ENCODE measurements at places on chromosomes 1 and 21. TPM values are rescaled to one million over a fixed set of nuclear protein-coding genes. Genes with fewer than 3 reads are reported as not detected.

GRCh38 chr1:6181347-6181770 is 1.2 kb upstream of the CHD5 start:
- no peaks in the 10 kb centered on the region for H3K27me3 ChIP-seq
- H3K36me3 ChIP-seq, result no peaks in the 10 kb centered on the region
- H3K27ac ChIP-seq, result no peak overlapping the region
- no peak for DNase-seq
- no peaks in the 10 kb centered on the region for H3K4me1 ChIP-seq

- H3K27ac ChIP-seq, result no peak overlapping the region
- no peaks in the 10 kb centered on the region for H3K4me1 ChIP-seq
- H3K36me3 ChIP-seq, result no peaks in the 10 kb centered on the region
- H3K27me3 ChIP-seq, result no peaks in the 10 kb centered on the region
- DNase-seq, result no peak
Measured at GRCh38 chr1:179447489-179447888, 81.7 kb downstream of the AXDND1 start.

GRCh38 chr1:59685101-59685500 is 129.6 kb upstream of the HOOK1 start:
- no peaks in the 10 kb centered on the region for H3K4me1 ChIP-seq
- H3K27ac ChIP-seq, result no peak overlapping the region
- no peak overlapping the region for H3K4me3 ChIP-seq
- DNase-seq, result no peak
- H3K27me3 ChIP-seq, result no peaks in the 10 kb centered on the region

GRCh38 chr1:36080236-36080635 is 3.7 kb upstream of the TEKT2 start:
- H3K27ac ChIP-seq, result no peak overlapping the region
- H3K4me1 ChIP-seq, result no peaks in the 10 kb centered on the region
- H3K4me3 ChIP-seq, result no peak overlapping the region
- no peaks in the 10 kb centered on the region for H3K36me3 ChIP-seq

- no peak overlapping the region for H3K4me3 ChIP-seq
- DNase-seq, result no peak
- no peaks in the 10 kb centered on the region for H3K36me3 ChIP-seq
- H3K27ac ChIP-seq, result no peak overlapping the region
- no peaks in the 10 kb centered on the region for H3K4me1 ChIP-seq
- H3K27me3 ChIP-seq, result no peaks in the 10 kb centered on the region
Measured at GRCh38 chr1:184351416-184351975, 35.3 kb upstream of the C1orf21 start.

GRIK1 gene
- total RNA-seq, result not detected

PALMD gene
- total RNA-seq, result 4.9 TPM

Data from pancreas (tissue), 10 donors.